ENCODE measurements at places on chromosomes 7 and 10.

DNA sequence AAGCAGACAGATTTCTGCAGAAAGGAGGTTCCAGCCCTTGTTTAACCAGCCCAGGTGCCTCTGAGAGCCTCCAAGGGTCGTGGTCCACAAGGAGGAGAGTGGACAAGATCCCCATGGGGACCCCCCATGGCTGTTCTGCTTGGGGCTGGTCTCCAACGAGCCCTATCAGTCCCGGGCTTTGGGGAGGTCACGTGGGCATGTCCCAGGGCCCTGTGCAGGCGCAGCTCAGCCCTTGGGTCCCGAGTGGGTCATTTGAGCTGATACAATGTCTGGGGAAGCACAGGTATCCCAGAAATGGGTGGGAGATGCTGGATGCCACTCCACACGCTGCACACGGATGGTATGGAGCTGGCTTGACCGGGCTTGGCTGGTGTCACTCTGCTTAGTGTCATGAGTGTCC is 57.8 kb downstream of the NPTX2 start:
- DNase-seq, result no peak

- DNase-seq, result peak; percentile 75
Observed at GRCh38 chr10:97072851-97073665, 112.7 kb downstream of the SLIT1 start.

DNA sequence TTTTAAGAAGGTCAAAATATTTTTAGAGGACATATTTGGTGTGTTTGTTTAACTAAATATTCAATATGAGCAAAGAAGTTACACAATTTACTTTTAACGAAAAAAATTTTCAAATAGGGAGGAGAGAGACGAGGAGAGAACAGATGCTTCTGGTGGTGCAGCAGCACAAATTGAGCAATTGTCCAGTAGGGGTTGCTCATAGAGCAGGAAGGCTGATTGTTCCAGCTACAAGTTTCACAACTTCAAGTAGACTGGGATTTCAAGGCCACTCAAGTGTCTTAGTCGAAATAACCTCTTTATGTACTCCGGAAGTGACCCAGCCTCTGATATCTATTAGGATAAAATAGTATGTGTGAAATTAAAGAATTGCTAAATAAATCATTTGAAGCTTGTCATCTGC is 197.9 kb downstream of the HDAC9 start:
- DNase-seq, result no peak

DNA sequence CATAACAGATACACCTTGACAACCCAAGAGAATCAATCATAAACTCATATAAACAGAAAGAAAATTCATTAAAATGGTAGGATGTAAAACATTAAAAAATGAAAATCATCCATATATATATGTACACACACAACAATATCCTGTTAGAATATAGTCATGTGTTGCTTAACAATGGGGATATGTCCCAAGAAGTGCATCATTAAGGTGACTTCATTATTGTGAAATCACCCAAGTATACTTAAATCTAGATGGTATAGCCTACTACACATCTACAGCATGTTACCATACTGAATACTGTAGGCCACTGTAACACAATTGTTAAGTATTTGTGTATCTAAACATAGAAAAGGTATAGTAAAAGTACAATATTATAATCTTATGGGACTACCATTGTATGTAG is 115.8 kb upstream of the TMEM168 start:
- DNase-seq, result no peak

- DNase-seq, result no peak
Observed at GRCh38 chr7:122415510-122415909, 111.0 kb upstream of the FEZF1 start.

DNA sequence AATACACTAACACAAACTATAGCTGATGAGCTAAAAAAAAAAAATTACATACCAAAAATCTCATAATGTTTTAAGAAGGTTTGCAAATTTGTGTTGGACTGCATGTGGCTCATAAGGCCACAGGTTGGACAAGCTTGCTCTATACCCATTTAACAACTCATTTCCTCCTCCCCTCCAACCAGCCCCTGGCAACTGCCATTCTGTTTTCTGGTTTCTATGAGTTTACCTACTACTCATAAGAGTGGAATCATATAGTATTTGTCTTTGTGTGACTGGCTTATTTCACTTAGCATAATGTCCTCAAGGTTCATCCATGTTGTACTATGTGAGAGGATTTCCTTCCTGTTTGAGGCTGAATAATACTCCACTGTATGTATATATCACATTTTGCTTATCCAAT is 100.4 kb upstream of the ARHGAP21 start:
- DNase-seq, result no peak
